ENCODE measurements at places on chromosomes 6 and 20.

DNA sequence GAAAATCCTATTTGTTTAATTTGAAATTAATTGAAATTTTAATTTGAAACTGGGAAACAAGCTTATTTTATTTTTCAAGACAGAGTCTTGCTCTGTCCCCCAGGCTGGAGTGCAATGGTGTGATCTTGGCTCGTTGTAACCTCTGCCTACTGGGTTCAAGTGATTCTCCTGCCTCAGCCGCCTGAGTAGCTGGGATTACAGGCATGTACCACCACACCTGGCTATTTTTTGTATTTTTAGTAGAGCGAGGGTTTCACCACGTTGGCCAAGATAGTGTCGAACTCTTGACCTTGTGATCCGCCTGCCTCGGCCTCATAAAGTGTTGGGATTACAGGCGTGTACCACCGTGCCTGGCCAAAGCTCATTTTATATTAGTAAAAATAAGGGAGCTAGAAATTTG is 4.2 kb downstream of the SRSF3 start:
- DNase-seq = no peak

- DNase-seq = no peak
Measured at GRCh38 chr20:20795119-20795518, 82.7 kb upstream of the RALGAPA2 start.

DNA sequence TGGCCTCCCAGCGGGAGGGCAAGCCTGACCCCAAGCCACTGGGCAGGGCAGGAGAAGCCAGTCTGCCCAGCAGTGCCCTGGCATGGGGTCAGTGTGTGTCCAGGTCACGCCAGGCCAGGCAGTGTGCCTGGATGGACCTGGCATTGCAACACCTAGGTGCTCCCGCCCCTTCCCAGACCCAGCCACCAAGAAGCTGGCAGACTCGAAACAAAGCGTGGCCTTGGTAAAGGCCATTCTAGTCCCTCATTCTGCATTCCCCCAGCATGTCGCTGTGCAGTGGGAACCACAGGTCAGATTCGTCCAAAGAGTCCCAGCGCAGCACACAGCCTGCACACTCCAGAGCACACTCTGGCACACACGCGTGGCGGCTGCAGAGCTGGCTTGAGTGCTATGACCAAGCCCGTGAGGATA is 19.3 kb upstream of the APMAP start:
- DNase-seq = no peak

DNA sequence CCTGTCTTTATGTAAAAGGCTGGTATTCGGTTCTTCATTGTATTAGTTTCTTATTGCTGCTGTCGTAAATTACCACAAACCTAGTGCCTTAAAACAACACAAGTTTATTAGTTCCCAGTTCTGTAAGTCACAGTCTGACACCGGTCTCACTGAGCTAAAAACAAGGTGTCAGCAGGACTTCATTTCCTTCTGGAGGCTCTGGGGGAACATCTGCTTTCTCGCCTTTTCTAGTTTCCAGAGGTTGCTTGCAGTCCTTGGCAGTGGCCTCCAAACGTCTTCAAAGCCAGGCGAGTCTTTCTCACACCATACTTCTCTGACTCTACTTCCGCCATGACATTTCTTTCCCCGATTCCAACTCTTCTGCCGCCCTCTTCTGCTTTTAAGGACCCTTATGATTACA is 43.0 kb upstream of the ZFAND3 start:
- no peak for DNase-seq

- no peak for DNase-seq
Measured at GRCh38 chr6:166073082-166073481, 94.6 kb downstream of the TBXT start.

GRCh38 chr6:124557873-124558272 is 404.4 kb upstream of the RNF217 start:
- no peak for DNase-seq

DNA sequence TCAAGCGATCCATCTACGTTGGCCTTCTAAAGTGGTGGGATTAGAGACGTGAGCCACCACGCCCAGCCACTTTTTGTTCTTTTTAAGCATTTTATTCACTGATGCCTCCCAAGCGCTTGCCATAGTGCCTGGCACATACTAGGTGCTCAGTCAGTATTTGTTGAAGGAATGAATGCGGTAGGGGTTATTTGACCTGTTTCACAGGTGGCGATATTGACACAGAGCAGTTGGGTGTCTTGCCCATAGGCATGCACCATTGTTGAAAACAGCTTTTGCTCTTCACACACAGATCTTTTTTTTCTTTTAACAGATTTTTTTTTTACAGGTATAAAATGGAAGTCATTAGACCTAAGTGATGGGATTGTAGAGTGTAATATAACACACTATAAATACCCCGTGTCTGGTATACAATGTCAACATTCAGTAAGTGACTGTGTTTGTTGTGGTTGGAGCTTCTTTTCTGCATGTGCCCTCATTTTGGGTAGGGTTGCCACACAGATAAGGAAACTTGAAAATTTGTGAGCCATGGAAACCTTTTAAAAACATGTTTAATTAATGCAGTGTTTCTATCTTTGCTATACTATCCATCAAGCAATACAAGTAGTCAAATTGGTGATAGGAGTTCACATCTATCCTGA is 24.8 kb downstream of the RREB1 start:
- no peak for DNase-seq

- no peak for DNase-seq
Measured at GRCh38 chr6:52575502-52575892, 1.4 kb downstream of the TRAM2 start.

DNA sequence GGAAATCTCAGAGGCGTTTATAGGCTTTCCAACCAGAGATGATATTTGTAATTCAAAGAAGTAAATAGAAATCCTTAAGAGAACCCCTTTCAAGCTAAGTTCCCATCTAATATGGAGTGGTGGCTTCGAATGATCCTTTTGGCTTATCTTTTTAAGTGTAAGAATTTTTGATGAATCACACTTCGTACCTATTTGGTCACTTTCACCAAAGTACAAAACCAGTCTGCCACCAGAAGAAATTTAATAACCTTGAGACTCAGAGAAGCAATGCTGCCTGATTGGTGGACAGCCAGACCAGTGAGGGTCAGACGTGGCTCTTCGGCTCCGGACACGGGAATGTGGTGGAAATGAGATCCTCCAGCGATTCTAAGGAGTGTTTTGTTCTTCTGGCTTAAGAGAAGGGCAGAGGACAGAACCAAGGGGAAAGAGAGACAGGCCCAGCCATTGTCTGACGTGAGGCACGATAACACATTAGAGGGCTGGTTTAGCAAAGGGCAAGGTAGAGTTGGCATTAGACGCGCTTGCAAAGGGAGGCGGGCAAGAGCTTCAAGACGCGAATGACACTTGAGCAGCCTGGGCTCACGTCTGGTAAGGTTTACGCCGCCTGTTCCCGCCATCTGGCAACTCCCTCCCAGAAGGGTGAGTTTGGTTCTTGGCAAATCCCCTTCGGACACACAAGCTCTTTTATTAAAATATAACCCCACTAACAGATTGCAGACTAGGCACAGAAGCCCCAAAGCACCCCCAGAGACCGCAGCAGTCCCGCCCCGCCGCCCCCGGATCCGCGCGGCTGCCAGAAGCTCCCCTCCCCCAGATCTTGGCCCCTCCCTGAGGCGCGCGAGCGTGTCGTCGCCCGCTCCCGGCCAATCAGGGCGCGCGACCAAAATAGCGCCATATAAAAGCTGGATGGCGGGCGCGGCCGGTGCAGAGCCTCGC is 50.0 kb upstream of the EZR start:
- DNase-seq = no peak

- no peak for DNase-seq
Measured at GRCh38 chr6:105604587-105604884, 201.7 kb upstream of the PREP start.

DNA sequence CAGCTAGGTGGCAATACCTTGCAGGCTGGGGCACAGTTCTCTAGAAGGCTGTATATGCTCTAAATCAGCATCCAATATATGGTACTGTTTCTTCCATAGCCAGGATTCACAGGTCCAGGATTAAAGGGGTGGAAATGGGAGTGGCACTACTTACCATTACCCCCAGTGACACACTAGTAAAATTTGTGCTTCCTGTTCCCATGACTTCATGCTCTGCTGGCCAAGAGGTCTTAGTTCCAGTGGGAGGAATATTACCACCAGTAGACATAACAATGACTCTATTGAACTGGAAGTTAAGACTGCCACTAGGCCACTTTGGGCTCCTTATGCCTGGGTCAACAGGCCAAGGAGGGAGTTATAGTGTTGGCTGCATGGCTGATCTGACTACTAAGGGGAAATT is 174.3 kb upstream of the TNFAIP3 start:
- DNase-seq = no peak

- DNase-seq = no peak
Measured at GRCh38 chr6:79869184-79869583, 78.2 kb downstream of the ELOVL4 start.

DNA sequence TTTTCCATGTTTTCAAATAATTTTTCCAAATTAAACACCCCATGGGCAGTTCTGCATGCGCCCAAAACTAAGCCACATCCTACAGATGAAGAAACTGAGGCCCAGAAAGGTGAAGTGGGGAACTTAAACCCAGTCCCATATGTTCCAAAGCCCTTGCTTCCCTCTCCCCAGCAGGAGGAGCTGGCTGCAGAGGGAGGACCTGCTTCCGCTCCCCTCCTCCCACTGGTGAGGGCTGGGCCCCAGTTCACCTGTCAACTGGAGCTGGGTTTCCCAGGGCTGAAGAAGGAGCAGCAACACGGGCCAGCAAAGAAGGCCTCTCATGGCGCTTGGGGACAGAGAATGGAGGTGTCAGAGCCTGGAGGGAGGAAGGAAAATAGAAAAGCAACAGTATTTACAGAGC is 1.4 kb upstream of the RBPJL start:
- DNase-seq = no peak

Data from GM12891 (cell line).